ENCODE measurements at places on chromosomes 4 and X.

DNA sequence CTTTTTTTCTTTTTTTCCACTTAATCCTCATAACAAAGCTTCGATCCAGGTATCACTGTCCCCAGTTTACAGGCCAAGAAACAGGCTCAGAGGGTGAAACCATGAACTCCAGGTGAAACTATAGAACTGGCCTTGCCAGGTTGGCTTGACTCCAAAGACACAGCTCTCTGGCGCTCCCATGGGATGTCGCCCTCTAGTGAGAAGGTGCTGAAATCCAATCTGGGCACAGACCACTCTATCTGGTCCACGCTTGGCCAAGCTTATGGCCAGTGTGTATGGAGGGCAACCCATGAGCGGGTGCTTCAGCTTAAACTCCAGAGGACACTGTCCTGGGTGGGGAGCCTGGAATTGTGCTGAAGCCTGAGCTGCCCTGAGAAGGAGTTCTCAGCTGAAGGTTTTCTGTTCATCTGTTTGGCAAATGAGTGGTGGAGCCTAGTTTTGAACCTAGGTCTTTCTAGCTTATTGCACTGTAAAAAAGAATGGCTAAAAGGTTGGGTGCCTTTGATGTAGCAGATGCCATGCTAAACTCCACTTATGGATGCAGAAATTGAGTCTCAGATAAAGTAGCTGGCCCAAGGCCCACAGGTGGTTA lies 70.5 kb downstream of the SEL1L3 start:
- no peak for DNase-seq

DNA sequence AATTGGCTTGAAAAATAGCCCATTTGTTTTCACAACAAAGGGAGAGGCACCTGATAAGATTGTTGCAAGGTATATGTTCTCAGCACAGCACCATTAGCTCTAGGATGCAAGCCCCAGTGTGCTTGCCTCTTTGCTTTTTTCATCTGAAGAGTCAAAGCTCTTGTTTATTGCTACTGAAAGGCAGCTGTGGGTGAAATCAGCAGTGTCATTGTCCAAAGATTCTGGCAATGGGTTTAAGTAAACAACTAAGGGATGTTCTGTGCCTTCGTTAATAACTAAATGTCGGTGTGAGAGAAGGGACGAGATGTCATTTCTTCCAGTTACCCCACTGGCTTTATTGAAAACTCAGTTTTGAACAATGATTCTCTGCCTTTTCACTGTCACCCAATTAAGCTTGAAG lies 567.7 kb downstream of the KCNIP4 start:
- no peak for DNase-seq

DNA sequence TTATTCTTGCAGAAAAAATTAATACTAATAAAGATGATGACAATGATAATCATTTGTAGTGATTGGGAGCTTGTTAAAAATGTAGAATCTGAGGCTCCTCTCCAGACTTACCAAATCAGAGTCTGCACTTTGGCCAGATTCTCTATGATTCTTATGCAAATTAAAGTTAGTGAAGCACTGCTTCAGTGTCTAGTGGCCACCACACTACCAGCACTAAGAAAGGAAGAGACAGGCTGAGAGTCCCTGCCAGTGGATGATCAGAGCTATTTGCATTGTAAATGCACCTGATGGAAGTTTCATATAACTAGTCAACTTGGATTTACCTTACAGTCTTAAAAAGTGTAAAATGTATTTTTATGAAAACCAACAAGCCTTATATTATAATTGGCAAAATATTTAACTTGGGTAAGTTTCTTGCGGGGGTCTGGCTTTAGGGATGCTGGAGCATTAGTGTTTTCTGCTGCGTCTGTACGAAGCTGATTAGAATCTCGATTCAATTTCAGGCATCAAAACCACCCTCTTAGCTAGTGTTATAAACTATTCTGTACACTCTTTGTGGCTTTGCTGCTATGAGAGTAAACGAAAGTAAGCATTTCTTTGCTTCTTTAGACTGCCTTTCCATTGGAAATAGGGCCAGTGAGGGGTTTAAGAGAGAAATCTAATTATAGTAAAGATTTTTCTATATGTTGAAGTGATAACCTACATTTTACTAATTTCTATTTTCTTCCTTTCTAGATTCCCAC lies 114.1 kb downstream of the TLL1 start:
- DNase-seq: no peak

DNA sequence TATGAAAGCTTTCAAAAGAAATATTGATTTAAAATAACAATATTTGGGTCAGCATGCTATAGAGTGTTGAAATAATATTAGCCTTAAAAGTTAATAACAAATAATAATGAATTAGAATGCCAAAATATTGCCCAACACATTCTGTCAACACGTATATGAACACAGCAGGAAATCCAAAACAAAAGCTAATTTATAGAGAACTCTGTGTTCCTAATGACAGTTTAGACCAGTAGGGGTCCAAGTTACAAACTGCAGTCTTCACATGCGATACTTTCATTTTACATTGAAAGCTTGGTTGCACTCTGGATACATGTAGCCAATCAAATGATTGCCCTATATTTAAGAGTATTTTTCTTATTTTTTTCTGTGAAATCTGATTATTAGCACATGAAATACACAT lies 274.4 kb downstream of the DCTD start:
- no peak for DNase-seq

GRCh38 chr4:73086095-73086868 lies 16.8 kb upstream of the COX18 start:
- no peak for DNase-seq

DNA sequence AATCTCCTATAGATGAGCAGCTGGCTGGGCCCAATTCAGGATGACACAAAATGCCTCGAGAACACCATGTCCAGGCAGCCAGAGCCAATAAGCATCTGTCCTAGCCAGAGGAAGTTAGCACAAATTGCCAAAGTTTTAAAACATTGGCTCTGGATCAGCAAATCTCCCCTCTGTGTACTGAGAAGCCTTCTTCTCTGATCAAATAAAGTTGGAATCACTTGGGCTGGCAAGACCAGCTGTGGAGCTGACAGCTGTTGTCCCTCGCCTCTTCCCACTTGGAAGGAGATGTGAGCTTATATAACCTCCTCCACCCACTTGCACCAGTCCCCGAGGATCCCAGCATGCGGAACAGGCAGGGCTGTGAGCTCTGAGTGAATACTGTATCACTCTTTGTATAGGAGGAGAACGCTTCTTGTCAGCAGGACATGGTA lies 183.9 kb downstream of the OPHN1 start:
- no peak for DNase-seq

GRCh38 chr4:158053801-158054200 lies 119.0 kb downstream of the GASK1B start:
- no peak for DNase-seq

- DNase-seq: no peak
These were observed 158.1 kb upstream of the MAMLD1 start for GRCh38 chrX:150205011-150205410.

DNA sequence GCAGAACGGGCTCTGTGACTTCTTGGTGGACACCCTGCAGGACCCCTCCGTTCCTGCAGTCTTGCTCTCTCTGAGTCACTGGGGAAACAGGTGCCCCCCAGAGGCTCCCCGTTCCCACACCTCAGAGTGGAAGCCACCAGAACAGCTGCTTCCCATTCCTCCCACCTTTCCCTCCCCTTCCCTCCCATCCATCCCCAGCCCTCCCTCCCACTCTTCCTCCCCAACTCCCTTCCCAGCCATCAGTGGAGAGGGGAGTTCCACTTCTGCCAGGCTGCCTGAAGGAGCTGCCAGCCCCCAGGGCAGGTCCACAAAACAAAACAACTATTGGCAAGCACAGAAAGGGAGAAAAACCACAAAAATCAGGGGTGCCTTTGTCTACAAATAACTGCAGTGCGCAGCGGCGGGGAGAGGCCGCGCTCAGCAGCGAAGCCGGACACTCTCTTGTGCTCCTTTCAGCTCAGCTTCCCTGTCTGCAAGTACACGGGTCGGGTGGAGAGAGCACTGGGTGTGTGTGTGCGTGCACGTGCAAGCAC lies 8.1 kb downstream of the SSR4 start:
- no peak for DNase-seq

DNA sequence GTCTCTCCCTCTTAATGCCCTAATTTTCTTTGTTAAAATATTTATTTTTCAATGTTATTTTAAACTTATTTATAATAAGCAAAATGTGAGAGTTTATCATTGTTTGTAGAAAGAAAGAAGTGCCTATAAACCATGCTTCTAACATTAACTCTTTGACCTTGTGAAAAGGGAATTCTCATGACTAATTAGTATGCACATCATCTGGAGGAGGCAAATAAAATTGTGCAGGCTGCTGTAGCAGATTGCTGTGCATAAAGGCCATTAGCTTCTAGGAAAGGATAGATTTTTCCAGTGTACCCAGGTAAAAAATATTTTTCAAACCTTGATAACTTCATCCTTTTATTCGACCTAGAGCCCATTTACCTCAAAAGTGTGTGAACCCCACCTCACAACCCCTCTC lies 84.6 kb upstream of the GUCY1A1 start:
- no peak for DNase-seq
